ENCODE measurements at places on chromosomes 4 and X. TPM values are rescaled to one million over a fixed set of nuclear protein-coding genes. Genes with fewer than 3 reads are reported as not detected.

- ATAC-seq: no peak
Observed at GRCh38 chr4:2930758-2931511, 32.3 kb downstream of the NOP14 start.

- ATAC-seq: no peak
Observed at GRCh38 chr4:182369211-182369610, 126.0 kb downstream of the TENM3 start.

DNA sequence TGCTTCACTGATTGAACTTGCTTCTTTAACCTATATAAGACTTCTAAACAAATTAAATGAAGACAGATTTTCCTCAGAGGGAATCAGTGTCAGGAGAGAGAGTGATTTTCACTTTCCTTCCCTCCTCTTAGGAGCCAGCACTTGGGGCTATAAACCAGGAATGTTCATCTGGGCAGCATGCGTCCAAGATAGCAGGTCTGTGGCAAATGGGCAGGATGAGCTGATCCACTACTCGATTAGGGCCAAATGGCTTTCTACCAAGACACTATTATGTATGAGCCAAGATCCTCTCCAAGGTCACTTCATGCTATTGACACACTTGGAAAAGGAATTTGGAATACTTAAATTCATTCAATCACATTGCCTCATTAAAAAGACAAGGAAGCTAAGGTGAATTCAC lies 203.9 kb upstream of the GRID2 start:
- no peak for ATAC-seq

- peak; percentile 66 for ATAC-seq
Observed at GRCh38 chr4:14254252-14254651, 626.7 kb upstream of the BOD1L1 start.

DNA sequence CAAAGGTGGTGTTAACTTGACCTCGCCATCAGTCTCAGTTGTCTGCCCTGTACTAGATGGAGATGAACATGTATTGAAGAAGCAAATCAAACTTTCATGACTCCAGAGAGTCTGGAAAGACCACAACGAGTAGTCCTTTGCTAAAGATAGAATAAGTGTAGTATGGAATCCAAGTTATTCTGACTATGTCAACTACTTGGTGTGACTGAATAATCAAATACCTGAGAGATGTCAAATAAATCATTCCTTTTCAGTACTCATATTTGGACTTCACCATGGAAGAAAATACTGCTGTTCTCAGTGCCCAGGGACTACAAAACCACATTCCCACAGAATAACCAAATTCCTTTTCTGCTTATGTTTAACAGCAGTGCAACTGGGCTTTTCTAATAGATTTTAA lies 161.2 kb upstream of the SPRY1 start:
- no peak for ATAC-seq

DNA sequence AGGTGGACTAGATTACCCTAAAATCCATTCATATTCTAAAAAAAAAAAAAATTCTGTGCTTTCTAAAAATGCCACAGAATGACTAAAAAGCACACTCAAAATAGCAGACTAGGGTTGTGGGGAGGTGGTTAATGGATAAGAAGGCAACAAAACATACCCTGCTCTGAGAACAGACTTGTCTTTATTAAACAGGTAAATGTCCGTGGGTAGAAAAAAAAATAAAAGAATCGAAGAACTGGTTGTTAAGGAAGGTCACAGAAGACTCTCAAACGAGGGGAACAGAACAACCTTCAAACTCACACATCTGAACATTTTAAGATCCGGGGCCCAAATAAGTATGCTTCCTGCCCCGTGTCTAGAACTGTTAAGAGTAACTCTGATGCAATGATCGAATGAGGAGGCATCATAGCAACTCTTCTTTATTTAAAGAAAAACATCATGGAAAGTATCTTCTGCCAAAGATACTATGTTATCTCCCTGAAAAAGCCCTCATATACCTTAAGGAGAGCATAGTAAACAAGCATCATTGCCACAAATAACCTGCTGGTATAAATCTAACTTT lies 68.4 kb downstream of the ELF2 start:
- ATAC-seq: no peak

DNA sequence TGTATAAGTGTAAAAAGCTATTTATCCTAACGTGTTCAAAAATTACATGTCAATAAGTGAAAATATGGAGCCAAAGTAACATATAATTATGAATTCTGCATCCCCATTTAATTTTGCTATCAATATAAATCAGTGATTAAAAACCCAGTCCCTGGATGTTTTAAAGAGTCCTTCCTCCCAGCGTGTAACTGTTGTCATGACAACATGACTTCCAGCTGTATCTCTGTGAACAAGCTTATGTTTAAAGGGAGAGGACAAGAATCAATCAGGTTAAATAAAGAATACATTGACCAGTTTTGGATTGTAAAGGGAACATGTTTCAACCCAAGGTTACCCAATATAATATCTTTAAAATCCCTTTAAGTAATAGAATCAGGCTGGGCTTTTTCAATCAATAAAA lies 219.7 kb downstream of the NSUN7 start:
- ATAC-seq: no peak

DNA sequence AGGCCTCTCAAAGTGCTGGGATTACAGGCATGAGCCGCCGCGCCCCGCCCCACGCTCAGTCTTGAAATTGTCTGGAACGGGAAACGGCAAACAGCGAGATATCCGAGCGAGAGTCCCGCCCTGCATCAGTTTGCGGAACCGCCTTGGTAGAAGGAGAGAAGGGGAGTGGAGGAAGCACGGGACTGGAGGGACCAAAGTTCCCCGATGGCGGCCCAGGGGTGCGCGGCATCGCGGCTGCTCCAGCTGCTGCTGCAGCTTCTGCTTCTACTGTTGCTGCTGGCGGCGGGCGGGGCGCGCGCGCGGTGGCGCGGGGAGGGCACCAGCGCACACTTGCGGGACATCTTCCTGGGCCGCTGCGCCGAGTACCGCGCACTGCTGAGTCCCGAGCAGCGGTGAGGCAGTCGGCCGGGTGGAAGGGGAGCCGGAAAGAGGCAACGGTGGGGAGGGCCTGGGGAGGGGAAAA lies at the start of gene BST1:
Gene BST1, plus strand, starts transcription at position 125 of the 463 bp plus-strand sequence. Its CDS starts 80 bp downstream, at position 205.
- ATAC-seq: peak; percentile 61

DNA sequence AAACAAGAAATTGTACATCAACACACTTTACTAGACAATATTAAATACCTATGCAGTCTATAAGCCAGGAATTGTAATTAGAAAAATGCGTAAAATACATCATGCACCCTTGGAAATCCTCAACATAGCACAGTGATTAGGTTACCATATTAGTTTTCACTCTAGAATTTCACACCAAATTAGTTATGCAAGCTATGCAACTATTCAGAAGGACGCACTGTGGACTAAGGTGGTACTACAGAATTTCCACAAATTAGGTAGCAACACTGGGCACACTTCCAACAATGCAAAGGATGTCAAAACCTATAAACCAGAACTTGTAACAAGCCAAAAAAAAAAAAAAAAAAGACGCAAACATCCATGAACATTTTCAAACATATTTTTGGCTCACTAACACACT lies 71.1 kb upstream of the ZCCHC13 start:
- ATAC-seq: peak; percentile 23

- no peak for ATAC-seq
Observed at GRCh38 chr4:128315756-128316520, 28.3 kb upstream of the PGRMC2 start.

- no peak for ATAC-seq
Observed at GRCh38 chr4:118941799-118942198, 53.1 kb downstream of the SYNPO2 start.

GRCh38 chr4:17719106-17719505 lies 62.3 kb downstream of the FAM184B start:
- ATAC-seq: peak; percentile 80

GRCh38 chrX:42505016-42505415 lies 272.9 kb downstream of the PPP1R2C start:
- no peak for ATAC-seq

GRCh38 chr4:137238456-137239162 lies 293.7 kb downstream of the PCDH18 start:
- ATAC-seq: no peak

DNA sequence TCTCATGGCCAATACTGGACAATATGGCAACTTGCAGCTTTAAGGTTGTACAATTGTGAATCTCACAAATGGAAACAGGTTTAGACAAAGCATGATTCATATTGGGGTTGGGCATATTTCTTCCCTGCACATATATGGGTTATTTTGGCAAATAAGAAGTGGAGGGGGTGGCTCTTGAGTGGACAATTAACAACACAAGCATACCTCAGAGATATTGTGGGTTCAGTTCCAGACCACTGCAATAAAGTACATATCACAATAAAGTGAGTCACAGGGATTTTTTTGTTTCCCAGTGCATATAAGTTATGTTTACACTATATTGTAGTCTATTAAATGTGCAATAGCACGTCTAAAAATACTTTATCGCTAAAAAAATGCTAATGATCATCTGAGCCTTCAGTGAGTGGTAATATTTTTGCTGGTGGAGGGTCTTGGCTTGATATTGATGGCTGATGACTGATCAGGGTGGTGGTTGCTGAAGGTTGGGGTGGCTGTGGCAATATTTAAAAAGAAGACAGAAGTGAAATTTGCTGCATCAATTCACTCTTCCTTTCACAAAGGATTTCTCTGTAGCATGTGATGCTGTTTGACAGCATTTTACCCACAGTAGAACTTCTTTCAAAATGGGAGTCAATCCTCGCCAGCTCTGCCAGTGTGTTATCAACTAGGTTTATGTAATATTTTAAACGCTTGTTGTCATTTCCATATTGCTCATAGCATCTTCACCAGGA lies 50.5 kb upstream of the OGT start:
- no peak for ATAC-seq

GRCh38 chr4:1658581-1658980 lies 25.5 kb downstream of the FAM53A start:
- ATAC-seq: no peak

DNA sequence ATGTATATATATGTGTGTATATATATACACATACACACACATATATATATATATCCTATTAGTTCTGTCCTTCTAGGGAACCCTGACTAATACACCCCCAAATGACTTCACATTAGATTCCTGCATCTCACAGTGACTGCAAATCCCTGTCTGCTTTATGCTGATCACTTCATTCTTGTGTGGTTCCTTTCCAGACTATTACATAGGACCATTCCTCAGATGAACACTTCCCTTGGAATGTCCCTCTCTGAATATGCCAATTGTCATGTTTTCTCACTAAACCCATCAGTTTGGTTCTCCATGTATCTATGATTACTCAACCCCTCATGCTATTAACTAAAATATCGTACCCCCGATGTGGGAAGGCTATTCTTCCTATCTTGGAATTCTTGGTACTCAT lies 605.2 kb upstream of the NR3C2 start:
- no peak for ATAC-seq

DNA sequence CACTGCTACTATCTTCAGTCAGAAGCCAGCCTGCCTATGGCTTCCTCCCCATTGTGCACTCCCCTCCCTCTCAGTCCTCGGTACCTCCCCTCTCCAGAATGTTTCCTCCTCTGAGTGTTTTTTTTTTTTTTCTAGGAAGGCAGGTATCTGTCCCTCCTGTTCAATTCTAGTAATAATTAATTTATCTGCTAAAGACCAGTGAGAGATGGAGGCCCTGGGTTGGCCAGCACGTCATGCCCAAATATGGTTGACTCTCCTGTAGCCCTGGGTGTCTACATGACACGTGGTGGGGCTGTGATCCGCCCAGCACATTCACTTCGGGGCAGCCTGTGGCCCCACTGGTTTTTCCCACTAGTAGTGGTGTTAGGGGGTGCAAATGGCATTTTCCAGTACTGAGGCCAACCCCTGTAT lies 1.8 kb downstream of the FLNA start:
- ATAC-seq: no peak

Gene NOCT
- total RNA-seq: 11.2 TPM

Gene AVPR2
- 0.20 TPM for total RNA-seq

Gene GAGE12F
- total RNA-seq: not detected

Gene ADH1B
- total RNA-seq: 14.2 TPM

Gene IRS4
- total RNA-seq: not detected

Gene RIBC1
- 0.36 TPM for total RNA-seq

Gene FSTL5
- not detected for total RNA-seq

Gene USP17L17
- not detected for total RNA-seq

Gene EDNRA
- 5.5 TPM for total RNA-seq

Gene CENPI
- total RNA-seq: 3.9 TPM

Gene CTAG1B
- total RNA-seq: not detected

Gene PROM1
- total RNA-seq: 5.2 TPM

Gene QRFPR
- total RNA-seq: 4.3 TPM
